Astrocyte of the cerebellum (primary cell): ENCODE measurements at places on chromosomes 4 and X.

- DNase-seq, result peak; percentile 38
Observed at GRCh38 chr4:154425514-154425913, 66.1 kb downstream of the DCHS2 start.

DNA sequence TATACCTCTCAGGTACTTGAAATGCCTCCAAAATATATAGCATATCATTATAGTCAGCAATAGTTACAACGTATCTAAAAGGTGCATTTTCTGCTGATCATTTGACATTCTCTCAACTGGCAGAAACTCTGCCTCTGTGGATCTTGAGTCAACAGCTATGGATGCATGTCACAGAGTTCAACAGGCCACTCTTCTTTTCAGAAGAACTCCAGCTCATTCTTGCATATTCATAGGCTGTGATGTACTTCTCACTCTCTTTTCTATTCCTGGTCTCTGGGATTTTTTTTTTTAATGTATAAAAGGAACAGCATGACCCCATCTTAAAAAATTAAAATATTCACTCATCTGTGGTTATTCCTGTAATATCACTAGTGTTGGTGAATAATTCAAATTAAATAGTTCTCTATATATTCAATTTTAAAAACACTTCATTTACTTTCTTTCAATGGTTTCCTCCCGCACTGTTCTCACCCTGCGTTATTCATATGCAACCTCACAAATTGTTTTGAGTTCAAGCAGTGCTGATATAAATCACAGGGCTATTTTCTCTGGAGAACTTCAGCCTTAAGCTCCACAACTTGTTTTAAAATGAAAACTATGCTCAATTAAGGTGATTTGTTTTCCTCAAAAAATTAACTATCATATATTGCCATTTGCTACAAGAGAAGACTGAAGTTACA lies 1111.2 kb upstream of the ADGRL3 start:
- DNase-seq, result no peak

DNA sequence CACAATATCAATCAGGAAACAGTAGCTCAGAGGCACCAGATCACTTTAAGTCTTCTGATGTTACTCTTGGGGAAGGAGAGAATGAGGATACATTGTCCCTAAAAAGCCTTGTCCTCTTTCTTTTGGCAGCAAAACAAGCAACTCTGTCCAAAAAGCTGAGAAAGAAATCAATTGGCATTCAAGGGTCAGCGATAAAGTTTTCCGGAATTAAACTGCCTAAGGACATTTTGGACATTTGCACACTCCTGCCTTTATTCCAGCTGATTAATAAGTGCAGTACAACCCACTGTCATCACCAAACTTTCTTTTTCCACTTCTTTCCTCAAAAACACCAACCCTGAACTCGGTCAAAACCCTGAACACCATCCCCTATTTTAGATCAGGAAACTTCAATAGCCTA lies 85.8 kb upstream of the FAM9A start:
- DNase-seq, result no peak

GRCh38 chr4:76703123-76703490 lies 194.8 kb downstream of the SOWAHB start:
- no peak for DNase-seq

- no peak for DNase-seq
Observed at GRCh38 chr4:14218641-14219040, 591.1 kb upstream of the BOD1L1 start.

GRCh38 chr4:38094419-38094818 lies 134.2 kb downstream of the PTTG2 start:
- no peak for DNase-seq

DNA sequence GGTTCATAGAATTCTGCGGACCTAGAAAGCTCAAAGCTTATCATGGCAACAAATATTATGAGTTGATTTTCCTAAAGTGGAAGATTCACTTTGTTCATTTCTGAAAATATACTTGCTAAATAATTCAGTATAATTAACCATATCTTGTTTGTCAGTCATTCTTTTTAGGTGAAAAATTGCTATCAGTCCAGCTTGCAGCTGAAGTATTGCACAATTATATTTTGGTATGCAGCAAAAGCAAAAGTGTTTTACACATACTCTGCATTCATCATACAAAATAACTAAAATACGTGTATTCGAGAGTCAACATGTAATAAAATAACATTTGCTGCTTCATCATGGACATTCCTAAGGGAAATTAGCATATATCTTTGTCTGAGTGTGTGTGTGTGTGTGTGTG lies 24.8 kb downstream of the DKK2 start:
- DNase-seq, result no peak

- DNase-seq, result peak; percentile 38
Observed at GRCh38 chrX:151984328-151984727, 9.9 kb upstream of the GABRE start.

GRCh38 chrX:110964786-110965185 lies 131.2 kb upstream of the PAK3 start:
- no peak for DNase-seq

DNA sequence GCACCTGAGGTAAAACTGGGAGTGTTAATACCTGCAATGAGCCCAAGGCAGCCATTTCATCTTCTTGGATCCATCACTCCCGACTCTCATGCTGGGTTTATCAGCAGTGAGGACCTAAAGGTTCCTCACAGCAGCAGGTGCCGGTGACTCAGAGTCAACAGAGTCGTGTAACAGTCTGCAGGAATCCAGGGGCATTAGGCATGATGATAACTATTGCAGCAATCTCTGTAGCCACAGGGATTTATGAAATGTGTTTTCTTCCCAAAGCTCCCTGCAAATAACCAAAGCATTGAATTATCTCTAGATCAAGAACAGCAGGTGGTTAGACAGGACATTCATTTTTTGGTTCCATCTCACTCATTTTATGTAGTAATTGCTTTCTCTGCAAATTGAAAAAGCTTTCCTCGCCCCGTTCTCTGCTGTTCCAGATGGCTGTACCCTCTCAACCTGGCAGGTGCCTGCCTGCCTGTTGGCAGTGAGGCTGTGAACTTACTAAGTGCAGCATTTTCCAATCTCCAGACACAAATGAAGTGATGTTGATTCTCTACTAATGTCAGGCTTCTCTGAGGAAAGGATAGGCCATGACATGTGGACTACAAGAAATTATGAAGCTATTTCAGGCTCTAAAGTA lies 48.1 kb upstream of the TSPAN7 start:
- no peak for DNase-seq

- peak; percentile 43 for DNase-seq
Observed at GRCh38 chr4:137664046-137664387, 131.7 kb upstream of the PCDH18 start.
